Non-pigmented ciliary epithelial cell (primary cell): ENCODE measurements at places on chromosomes 7 and 10.

- DNase-seq, result no peak
Measured at GRCh38 chr10:31194986-31195385, 124.0 kb upstream of the ZEB1 start.

- DNase-seq, result no peak
Measured at GRCh38 chr7:134121632-134122139, 5.5 kb upstream of the LRGUK start.

GRCh38 chr7:87106974-87107612 is 45.2 kb upstream of the DMTF1 start:
- DNase-seq, result no peak

DNA sequence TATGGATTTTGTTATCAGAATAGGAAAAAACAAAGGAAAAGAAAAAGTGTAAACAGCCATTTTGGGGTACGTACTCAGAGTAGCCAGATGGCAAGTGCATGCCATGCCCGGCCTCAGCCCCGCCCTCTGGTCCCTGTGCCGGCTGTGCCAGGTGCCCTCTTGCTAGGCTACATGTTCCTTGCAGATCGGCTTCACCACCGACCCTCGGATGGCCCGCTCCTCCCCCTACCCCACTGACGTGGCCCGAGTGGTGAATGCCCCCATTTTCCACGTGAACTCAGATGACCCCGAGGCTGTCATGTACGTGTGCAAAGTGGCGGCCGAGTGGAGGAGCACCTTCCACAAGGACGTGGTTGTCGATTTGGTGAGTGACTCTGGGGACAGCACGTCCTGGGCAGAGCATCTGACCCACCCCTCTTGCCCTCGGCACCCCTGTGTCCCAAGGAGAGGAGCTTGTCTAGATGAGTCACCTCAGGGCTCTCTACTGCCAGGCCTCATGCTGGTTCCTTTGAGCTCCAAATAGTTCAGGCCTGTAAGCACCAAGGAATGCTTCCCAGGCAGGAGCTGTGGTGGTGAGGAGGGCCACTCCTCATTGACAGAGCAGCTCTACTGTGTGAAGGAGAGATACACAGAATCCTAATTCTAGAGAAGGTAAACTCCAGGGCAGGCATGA is 54.9 kb upstream of the ZMIZ2 start:
- peak; percentile 71 for DNase-seq

- DNase-seq, result no peak
Measured at GRCh38 chr7:81235997-81236396, 317.1 kb upstream of the SEMA3C start.
